Cerebellum (tissue), 4 donors: ENCODE measurements at places on chromosomes 11 and 22.

- DNase-seq = no peak
Measured at GRCh38 chr22:21632237-21632895, at the start of gene CCDC116. CCDC116 (plus strand) TSS chr22:21632760; CDS start chr22:21633182, 422 bp downstream.

DNA sequence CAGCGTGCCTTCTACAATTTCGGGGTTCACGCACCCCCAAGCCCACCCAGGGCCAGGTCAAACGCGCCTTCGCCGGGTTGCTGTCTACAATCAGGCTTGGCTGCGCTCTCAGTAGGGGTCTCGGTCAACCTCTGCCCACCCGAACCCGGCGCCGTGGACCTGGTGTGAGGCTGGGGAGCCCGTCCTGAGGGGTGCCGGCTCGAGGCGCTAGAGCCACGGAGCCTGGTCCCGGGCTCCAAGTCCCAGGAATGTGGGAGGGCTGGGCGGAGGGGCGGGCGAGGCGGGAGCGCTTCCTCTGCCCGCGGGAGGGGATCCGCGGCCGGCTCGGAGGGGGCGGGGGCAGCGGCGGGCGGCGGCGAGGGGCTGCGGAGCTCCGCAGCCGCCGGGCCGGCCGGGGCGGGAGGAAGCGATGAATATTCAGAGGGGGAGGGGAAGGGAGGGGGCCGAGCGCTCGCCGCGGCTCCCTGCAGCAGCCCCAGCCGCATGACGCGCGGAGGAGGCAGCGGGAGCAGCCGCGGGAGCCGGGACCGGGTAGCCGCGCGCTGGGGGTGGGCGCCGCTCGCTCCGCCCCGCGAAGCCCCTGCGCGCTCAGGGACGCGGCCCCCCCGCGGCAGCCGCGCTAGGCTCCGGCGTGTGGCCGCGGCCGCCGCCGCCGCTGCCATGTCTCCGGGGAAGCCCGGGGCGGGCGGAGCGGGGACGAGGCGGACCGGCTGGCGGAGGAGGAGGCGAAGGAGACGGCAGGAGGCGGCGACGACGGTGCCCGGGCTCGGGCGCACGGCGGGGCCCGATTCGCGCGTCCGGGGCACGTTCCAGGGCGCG, at the start of gene PTPRJ:
Gene PTPRJ (plus strand): TSS at position 472 of the 819 bp plus-strand sequence. CDS start 354 bp downstream, outside the sequence.
- peak; percentile 63 for DNase-seq

- peak; percentile 78 for DNase-seq
Measured at GRCh38 chr11:27158456-27159334, 118.1 kb downstream of the BBOX1 start.

DNA sequence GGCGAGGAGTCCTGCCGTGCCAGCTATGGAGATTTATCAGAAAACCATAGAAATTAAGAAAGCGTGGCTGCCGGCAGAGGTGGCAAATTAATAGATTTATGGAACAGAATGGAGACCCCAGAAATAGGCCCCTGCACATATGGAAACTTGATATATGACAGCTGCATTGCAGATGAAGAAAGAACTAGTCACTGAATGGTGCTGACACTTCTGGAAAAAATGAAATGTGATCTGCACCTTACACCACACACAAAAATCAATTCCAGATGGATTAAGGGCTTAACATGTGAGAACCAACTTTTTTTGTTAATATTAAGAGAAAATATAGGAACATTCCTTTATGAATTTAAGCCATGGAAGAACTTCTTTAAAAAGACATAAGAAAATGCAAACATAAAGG, 40.3 kb upstream of the TSKU start:
- no peak for DNase-seq

GRCh38 chr22:22674467-22674866, 30.1 kb downstream of the GGTLC2 start:
- DNase-seq = no peak

DNA sequence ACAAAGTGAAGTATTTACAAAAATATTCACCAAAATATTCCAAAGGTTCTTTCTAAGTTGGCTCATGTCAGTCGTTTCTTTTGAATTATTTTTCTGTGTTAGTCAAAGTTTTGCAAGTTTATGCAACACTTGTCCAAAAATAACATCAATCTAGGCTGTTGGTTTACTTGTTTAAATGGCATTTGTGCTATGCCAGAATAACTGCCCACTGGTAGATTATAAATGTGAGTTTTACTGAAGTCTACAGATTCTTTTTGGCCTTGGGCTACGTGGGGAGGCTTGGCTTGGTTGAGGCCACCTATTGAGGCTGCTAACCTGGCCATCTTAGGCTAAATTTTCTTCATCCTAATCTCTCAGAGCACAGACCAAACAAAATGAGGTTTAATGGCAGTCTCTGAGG, 1091.9 kb upstream of the RAG2 start:
- DNase-seq = no peak

DNA sequence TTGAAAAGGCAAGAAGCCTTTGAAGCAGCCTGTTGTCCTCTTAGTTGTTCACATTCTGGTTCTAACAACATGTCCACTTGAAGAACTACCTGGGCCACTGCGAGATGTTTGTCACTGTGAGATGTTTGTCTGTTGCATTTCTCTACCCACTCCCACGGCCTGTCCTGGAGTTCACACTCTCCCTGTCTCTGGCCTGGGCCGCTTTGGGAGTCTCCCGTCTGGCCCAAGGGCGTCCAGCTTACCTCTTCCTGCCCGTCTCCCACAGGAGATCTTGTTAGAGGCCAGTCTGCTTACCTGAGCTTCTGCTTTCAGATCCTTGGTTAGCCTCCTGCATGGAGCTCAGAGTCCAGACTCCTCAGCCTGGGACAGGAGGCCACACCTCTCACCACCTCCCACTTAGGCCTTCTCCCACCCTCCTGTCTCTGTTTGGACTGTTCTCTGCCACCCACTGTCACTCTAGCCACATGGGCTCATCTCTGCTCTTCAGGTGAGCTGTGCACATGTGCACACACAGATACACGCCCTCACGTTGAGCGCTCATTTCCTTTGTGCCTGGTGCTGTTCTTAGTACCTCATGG, 66.0 kb downstream of the TBC1D22A start:
- no peak for DNase-seq

DNA sequence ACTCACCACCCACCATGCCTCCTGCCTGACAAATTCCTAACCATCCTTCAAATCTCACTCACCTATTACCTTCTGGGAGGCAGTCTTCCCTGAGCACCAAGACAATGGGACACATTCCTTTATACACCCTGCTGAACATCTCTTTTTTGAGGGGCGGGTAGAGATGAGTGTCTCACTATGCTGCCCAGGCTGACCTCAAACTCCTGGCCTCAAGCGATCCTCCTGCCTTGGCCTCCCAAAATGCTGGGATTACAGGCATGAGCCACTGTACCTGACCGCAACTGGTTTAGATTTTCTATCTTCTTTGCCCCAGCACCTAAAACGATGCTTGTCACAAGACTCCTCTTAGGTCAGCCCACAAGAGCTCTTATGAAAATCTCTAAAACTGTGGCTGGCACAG, 7.1 kb downstream of the TIMM10 start:
- no peak for DNase-seq

- DNase-seq = no peak
Measured at GRCh38 chr11:132125988-132126871, 755.8 kb downstream of the NTM start.
